Stimulated activated CD8-positive, alpha-beta memory T cell treated with anti-CD3 and anti-CD28 coated beads, Interleukin-7, amount 100 ng/mL, for 48 hours (primary cell): ENCODE measurements at places on chromosomes 1 and 21.

GRCh38 chr1:29210278-29211085, 20.3 kb downstream of the MECR start:
- no peak for DNase-seq

GRCh38 chr1:34839526-34840305, 19.8 kb downstream of the SMIM12 start:
- no peak for DNase-seq

DNA sequence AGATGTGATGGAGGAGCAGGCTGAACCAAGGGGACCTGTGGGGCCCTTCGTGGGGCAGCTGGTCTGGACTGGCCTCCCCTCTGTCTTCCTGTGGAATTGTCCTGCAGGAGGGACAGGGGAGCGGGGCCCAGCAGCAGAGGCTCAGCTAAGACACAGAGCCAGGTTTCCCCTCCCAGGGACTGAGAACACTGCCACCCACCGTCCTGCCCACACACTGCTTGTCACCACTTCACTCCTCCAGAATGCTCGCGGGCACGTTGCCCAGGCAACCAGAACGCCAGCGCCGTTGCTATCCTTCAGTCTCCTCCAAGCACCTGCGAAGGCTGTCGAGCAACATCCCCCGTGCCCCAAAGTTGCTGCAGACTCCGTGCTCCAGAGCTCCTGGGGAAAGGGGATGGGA, 46.4 kb downstream of the AJAP1 start:
- DNase-seq: no peak

DNA sequence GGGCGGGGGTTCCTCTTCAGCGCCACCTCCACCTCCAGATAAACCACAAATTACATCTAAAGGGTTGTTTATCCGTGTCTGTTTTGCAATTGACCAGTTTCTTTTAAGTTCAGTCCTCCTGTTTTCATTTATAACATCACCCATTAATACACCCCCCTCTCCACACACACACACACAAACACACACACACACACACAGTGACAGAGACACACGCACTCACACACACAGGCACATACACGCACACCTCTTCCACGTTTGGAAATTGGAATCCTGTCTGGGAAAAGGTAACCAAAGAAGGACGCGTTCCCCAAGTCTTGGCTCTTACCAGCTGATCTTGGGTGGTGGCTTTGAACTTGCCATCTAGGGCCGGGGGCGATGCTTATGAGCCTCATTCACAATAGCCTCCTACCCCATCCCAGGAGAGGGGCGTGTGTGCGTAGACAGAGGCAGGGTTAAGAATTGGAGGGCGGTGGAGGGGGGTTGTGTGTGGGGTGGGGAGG, 442 bp upstream of the CSMD2 start:
- DNase-seq: no peak

DNA sequence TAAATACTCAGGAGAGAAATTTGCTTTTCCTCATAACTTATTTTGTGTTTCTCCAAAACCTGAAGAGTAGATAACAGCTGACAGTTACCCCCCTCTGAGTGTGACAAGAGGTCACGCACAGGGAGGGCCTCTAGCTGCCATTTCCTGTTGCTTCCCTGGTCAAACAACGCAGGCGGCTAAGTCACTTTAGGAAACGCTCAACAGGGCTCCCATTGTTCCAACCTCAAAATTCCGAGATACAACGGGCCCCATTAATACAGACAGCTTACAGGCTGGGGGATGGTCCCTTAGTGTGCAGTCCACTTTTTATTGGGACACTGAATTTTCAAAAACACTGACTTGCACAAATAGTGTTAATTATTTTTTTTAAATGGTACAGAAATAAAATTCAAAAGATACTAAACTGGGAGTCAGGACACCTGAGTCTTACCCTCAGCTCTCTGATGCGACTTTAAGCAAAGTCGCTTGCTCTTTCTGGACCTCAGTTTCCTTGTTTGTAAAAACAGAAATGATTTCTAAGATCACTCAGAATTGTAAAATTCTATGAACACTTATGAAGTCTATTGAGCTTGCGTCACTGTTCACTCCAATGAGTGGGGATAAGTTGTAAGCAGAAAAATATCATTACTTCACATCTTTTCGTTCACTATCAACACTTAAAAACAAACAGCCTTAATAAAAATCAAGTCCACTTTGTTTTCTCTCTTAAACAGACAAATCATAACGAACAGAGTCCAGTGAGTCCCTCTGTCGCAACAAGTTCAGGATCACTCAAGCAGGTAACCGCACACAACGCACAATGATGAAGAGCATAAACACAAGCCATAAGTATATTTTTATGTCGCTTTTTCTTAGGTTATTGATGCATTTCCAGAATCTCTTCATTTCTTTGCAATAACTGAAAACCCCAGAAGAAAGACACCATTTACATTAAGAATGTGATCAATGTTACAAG, 13.5 kb downstream of the LZIC start:
- no peak for DNase-seq

DNA sequence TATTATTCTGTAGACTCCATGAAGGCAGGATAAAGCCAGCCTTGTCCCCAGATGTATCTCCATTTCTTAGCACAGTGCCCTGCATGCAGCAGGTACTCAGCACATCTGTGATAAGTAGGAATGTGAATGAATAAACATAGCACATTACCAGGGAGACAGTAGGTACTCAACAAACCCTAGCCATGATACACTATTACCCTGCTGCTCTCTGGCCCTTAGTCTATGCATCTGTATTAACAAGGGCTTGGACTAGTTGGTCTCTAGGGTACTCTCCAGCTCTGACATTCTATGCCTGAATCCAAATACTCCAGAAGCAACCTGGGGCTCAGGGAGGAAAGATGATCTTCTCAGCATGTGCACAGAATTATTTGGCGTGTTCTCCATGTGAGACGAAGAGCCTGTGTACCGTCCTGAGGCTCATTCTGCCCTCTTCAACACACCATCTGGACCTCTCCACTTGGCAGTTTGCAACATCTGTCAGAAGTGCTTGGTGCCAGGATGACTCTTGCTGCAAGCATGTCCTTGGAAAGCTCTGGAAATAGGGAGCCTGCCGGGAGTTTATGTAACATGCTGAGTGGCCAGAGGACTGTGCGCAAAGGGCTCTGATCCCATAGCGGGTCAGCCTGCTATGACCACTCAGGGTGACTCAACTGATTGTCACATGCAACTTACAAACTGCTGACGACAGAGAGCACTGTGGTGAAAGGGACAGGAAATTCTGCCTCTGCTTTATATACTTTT, 228.2 kb upstream of the USP24 start:
- DNase-seq: no peak

- no peak for DNase-seq
Observed at GRCh38 chr1:195236991-195237889, 1371.0 kb downstream of the KCNT2 start.

GRCh38 chr1:10657088-10657847, 139.2 kb downstream of the CASZ1 start:
- no peak for DNase-seq

- DNase-seq: no peak
Observed at GRCh38 chr21:43277481-43278351, 108.9 kb downstream of the CRYAA start.

DNA sequence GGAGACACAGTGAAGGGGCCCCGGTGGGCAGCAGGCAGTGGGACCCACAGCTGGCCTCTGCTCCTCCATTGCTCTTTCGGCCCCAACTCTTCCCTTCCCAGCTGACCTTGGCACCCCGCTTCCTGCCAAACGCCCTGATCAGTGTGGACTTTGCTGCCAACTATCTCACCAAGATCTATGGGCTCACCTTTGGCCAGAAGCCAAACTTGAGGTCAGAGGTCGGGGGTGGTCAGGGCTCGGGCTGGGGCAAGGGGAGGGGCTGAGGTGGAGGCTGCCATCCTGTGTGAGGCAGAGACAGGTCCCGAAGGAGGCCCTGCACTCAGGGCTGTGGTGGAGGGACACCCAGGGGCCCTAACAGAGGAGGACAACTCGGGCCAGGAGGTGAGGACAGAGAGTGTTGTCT, 13.7 kb downstream of the PODN start:
- no peak for DNase-seq

DNA sequence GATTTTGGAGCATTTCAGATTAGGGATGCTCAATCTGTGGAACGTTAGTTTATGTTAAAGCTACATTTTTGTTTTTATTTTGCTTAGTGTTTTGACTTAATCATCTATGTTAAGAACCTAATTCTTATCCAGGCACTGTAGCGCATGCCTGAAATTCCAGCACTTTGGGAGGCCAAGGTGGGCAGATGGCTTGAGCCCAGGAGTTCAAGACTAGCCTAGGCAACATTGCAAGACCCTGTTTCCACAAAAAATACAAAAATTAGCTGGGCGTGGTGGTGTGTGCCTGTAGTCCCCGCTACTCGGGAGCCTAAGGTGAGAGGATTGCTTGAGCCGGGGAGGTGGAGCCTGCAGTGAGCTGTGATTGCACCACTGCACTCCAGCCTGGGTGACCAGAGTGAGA, 23.4 kb downstream of the FNBP1L start:
- no peak for DNase-seq

- no peak for DNase-seq
Observed at GRCh38 chr21:41367301-41367944, 5.6 kb downstream of the MX2 start.

DNA sequence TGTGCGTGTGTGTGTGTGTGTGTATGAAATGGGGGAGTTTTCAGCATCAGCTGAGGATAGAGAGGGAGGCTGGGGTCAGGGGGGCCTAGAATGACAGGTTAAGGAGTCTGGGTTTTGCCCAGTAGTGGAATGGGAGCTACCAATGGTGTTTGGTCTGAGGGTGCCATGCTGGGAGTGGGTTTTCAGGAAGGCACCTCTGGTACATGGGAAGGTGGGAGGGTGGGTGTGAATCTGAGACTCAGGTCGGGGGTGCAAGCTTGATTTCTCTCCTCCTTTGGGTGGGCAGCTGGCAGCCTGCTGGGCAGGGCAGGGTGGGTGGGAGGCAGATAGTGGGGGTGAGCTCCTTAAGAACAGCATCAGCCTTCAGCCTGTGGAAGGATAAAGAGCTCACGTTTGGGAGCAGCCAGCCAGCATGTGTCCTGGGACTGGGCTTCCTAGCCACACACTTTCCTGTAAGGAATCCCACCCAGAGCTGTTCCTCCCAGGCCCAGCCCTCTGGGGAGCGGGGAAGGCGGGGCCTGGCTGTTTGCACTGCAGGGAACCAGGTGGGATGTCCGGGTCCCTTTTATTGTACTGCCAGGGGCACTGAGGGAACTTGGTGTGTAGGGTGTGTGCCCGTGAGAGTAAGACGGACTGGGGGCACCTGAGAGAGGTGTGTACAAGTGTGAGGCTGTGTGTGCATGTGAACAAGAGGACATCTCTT, 152.8 kb downstream of the FOXD2 start:
- no peak for DNase-seq

- DNase-seq: no peak
Observed at GRCh38 chr1:53508991-53509666, 49.9 kb downstream of the DMRTB1 start.
